ENCODE measurements at places on chromosomes 6 and 20.

- no peak for DNase-seq
Observed at GRCh38 chr6:112946051-112946450, 598.9 kb downstream of the RFPL4B start.

DNA sequence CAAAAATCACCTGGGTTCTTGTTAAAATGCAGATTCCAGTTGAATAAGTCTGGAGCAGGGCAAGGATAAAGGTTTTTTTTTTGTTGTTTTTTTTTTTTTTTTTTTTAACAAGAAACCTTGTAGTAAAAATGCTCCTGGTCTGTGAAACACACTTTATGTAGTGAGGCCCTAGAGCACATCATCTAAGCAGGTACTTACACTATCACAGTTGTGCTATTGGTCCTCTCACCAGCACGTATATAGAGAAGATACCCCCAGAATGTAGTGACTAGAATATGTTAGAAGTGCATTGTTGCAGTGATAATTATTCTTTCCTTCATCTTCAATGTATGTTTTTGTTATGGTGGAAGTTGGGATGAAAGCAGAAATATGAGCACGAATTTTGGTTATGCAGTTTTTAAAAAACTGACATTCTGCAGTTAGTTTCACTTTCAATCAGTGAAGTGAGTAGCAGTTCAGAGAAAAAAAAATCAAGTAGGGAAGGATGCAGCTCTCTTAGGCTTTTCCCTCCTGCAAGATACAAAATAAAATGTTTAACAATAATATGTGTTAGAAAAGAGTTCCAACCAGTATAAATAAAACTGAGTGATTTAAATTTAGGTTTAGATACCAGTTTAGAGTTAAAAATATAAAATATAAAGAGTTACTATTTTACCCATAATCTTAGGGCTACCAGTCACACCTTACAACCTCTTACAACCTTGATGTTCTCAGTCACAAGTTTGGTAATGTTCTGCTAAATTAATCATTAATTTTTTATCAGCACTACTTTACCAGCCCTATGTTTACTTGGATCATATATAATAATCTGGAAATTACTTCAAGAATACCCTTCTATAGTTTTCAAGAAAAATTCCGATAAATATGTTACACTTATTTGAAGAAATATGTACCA lies 9.2 kb upstream of the DEFB113 start:
- no peak for DNase-seq

- DNase-seq = no peak
Observed at GRCh38 chr20:36792422-36792821, 18.9 kb upstream of the DSN1 start.

DNA sequence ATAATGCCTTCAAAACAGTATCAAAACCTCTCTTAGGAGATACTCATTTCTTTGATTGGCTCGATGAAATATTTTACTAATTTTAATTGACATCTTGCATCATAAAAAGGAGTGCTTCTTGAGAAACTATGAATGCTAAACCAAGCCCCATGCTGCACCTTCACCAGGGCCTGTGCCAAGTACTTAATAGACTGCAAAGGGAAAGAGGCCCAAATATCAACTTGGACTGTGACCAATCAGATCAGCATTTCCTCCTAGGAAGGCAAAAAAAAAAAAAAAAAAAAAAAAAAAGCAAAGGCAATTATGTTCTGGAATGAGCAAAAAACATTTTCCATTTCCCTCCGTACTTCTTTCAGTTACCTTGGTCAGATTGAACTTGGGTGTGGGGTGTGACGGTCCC lies 253.0 kb upstream of the SOX4 start:
- DNase-seq = no peak

GRCh38 chr6:119734227-119734626 lies 384.7 kb upstream of the MAN1A1 start:
- DNase-seq = no peak

GRCh38 chr6:155349129-155349528 lies 34.8 kb upstream of the TFB1M start:
- no peak for DNase-seq

DNA sequence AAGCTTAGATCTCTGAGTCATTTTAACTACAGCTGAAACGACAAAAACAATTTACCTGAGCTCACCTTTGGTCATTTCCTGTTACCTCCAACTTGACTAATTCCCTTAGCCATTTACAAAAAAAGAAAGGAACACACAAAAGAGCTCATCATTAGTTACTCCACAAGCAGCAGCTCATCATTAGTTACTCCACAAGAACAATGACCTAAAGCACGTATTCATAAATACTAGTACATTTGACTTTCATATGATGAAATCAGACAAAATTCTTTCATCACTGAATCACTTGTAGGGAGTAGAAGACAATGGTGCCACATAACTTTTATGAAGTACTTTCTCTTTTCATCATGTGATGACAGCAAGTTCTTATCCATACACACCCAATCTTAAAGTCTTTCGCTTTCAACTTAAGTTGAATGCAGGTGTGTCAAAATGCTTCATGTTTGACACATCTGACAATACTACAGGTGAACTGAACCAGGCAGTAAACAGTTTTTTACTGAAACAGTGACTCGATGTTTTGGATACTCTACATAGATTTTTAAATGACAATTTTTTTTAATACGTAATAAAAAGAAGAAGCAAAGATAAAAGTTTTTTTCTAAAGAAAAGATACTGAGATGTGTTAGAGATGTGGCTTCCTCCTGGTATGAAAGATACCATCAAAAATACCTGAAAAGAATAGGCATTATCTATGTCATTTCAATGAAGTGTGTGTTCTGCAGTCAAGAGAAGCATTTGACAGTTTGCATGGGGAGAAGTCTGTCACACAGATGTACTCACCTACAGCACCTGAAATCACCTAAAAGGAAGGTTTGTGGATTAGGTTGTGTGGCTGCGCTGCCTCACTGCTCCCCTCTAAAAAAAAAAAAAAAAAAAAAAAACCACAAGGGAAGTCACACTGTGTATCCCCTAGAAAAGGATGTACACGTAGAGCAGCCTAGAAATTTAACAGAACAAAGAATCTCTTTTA lies 109.1 kb downstream of the PRDM1 start:
- no peak for DNase-seq

GRCh38 chr6:167569041-167569805 lies 244.3 kb downstream of the TTLL2 start:
- DNase-seq = no peak

- DNase-seq = no peak
Observed at GRCh38 chr20:61888101-61888865, 177.4 kb downstream of the TAF4 start.

- no peak for DNase-seq
Observed at GRCh38 chr6:157611406-157611805, 211.6 kb upstream of the SNX9 start.

DNA sequence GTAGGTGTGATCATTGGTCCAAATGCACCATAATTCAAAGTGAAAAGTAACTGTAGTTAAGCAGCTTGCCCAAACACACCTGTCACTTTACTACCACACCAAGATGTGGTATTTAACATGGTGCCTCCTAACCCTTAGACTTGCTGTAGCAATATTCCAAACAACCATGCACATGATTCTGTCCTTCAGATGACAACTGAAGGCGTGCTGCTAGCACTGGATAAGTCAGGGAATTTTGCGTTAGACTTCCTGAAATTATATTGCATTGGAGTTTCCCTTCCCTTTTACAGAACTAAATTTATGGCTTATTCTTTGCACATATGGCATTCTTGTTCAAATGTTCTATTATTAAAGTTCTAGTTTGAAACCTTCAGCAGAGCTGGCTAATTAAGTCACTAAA lies 106.2 kb downstream of the ARHGAP18 start:
- no peak for DNase-seq

DNA sequence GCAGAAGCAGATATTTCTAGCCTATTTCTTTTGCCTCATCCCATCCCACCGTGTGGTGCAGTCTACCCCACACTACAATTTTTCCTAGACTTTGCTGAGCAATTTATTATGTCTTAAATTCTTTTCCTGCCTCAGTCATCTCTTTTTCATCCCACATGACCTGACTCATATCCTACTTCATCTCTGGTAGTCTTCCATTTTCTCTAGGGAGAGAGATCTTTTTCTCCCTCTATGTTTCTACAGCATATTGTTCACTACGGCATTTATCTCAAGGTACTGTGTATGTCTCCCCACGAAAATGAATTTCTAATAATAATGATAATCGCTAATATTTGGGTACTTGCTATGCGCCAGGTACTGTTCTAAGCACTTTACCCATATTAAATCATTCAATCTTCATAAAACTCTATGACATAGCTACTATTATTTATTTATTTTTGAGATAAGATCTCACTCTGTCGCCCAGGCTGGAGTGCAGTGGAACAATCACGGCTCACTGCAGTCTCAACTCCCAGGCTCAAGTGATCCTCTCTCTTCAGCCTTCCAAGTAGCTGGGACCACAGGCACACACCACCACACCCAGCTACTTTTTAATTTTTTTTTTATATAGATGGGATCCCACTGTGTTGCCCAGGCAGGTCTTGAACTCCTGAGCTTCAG lies 15.6 kb downstream of the PDSS2 start:
- no peak for DNase-seq

GRCh38 chr20:37243937-37244571 lies 17.6 kb downstream of the GHRH start:
- no peak for DNase-seq

- peak; percentile 38 for DNase-seq
Observed at GRCh38 chr6:52595000-52595795, 18.3 kb upstream of the TRAM2 start.

DNA sequence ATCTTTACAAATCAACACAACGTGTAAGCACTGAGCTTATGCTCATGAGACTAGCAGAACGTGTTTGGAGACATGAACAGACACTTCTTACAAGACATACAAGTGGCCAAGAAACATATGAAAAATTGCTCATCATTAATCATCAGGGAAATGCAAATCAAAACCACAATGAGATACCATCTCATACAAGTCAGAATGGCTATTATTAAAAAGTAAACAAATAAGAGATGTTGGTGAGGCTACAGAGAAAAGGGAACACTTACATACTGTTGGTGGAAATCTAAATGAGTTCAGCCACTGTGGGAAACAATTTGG lies 327.9 kb upstream of the SOX4 start:
- no peak for DNase-seq

- no peak for DNase-seq
Observed at GRCh38 chr6:33882154-33882553, 78.4 kb upstream of the MLN start.

GRCh38 chr6:69349771-69350170 lies 447.0 kb downstream of the LMBRD1 start:
- no peak for DNase-seq

- DNase-seq = no peak
Observed at GRCh38 chr6:153957394-153957793, 81.6 kb upstream of the OPRM1 start.

DNA sequence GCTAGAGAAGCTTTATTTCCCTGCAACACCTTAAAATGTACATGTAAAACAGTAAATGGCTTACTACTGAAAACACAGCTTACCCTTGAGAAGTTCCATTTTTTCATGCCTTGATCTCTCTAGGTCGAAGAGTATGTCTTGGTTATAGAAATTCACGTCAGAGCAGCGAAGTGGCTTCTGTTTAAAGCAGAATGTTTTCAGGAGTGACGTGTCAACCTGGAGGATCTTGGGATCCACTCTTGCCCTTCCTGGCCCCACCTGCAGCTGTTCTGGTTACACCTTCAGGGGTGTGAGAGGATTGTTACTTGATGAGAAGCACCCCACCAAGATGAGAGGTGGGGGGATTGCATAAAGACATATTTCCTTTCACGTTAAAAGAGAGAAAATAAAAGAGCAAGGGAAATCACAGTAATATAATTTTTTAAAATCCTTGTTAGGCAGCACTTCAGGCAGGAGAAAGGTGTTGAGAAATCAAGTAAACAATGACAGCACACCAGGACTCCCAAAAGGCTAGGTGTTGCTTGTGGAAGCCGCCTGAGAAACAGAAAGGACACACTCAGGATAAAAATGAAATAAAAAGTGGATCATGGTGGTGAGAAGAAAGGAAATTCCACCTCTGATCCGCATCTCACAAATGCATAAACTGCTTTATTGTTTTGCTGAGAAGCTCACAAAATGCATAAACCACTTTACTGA lies 149.7 kb downstream of the UNC5CL start:
- no peak for DNase-seq

DNA sequence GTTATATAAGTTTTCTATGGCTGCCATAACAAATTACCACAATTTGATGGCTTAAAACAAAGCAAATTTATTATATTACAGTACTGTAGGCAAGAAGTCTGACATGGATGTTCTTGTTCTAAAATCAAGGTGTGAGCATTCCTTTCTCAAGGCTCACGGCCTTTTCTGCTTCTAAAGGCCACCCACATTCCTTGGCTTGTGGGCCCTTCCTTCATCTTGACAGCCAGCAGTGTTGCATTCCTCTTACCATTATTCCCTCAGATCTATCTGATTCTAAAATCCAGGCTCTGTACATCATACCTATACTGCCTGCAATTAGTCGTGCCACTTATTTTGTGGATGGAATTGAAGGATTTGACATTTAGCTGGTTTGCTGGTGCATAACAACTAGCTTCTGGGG lies 3.6 kb downstream of the CNBD2 start:
- DNase-seq = no peak

DNA sequence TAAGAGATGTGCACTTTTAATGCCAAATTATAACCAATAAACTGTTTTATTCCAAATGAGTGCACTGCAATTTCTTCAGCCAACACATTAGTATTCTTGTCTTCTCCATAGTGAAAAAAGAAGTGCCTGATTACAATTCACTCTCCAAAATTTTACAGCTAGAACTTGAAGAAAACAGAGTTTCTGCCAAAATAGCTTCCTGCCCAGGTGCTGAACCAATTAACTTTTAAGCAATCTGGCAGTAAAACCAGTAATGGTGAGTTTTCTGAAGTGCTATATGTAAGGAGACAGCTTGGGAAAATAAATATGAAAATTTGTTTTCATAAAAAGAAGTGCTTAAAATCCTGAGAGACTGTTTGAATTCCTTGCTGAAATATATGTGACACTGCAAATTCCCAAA lies 266.0 kb upstream of the NT5E start:
- DNase-seq = no peak

GRCh38 chr6:10540073-10540746 lies 19.1 kb downstream of the GCNT2 start:
- no peak for DNase-seq

- peak; percentile 47 for DNase-seq
Observed at GRCh38 chr20:41182296-41183212, 45.2 kb downstream of the PLCG1 start.

DNA sequence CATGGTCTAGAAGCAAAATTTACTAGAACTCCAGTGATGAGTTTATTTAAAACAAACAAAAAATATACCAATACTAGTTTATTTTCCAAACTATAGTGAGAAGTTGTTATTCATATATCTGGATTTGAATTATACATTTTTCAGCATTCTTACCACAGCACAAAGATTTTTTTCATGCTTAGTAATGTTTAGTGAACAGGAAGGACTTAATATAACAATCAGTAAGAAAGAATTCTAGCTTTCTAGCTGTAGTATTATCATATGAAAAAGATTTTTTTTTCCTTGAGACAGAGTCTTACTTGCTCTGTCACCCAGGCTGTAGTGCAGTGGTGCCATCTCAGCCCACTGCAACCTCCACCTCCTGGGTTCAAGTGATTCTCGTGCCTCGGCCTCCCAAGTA lies 13.8 kb downstream of the MARCKS start:
- DNase-seq = no peak

- no peak for DNase-seq
Observed at GRCh38 chr6:44275271-44275748, 5.1 kb downstream of the TMEM151B start.

- DNase-seq = no peak
Observed at GRCh38 chr6:16868968-16869367, 107.7 kb upstream of the ATXN1 start.

GRCh38 chr6:19160081-19160730 lies 677.0 kb upstream of the ID4 start:
- DNase-seq = no peak

GRCh38 chr6:154605178-154605881 lies 94.8 kb upstream of the CNKSR3 start:
- DNase-seq = no peak

- no peak for DNase-seq
Observed at GRCh38 chr6:140427842-140428241, 1053.4 kb upstream of the CITED2 start.

All from T-helper 2 cell (primary cell).